ENCODE measurements at places on chromosomes 12 and 14.
A peak's percentile ranks its signal among the peaks of the same experiment; 100 is the strongest.

GRCh38 chr14:64755781-64756221 is 51.6 kb downstream of the PLEKHG3 start:
- no peak for DNase-seq

- DNase-seq: no peak
Observed at GRCh38 chr12:131054345-131055092, 100.8 kb downstream of the ADGRD1 start.

GRCh38 chr12:49455501-49455900 is 83.3 kb upstream of the KCNH3 start:
- no peak for DNase-seq

DNA sequence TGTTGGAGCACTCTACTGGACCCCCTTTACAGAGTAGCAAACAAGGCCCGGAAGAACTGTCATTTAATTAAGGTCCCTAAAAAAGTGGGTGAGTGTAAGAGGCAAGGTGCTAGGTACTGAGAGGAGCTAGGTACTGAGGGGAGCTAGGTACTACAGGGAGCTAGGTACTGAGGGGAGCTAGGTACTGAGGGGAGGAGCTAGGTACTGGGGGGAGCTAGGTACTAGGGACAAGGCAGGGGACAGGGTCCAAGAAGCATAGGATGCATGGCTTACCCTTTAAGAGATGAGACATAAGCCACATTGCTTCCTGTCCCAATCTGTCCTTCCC is 4.9 kb downstream of the KRT5 start:
- no peak for DNase-seq

GRCh38 chr12:92396647-92397252 is 251.1 kb upstream of the BTG1 start:
- peak; percentile 10 for DNase-seq

Measured in HFF-Myc (cell line).